ENCODE measurements at places on chromosomes 7 and 10.

- DNase-seq, result no peak
Measured at GRCh38 chr10:43461950-43462349, 25.0 kb downstream of the ZNF487 start.

- DNase-seq, result no peak
Measured at GRCh38 chr7:99766484-99767099, 17.4 kb downstream of the CYP3A4 start.

DNA sequence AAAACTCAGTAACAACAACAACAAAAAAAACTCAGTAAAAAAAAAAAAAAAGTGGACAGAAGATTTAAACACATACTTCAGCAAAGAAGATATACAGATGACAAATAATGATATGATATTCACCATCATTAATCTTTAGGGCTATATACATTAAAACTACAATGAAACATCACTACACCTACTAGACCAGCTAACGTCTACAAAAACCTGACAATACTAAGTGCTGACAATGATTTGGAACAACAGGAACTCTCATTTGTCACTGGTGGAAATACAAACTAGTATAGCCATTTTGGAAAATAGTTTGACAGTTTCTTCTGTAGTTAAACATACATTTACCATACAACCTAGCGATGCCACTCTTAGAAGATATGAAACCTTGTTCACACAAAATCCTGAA, 171.8 kb upstream of the RHEB start:
- DNase-seq, result no peak

- no peak for DNase-seq
Measured at GRCh38 chr7:43196379-43196778, 83.9 kb downstream of the HECW1 start.

GRCh38 chr7:143389316-143390103, 8.4 kb downstream of the ZYX start:
- DNase-seq, result no peak

DNA sequence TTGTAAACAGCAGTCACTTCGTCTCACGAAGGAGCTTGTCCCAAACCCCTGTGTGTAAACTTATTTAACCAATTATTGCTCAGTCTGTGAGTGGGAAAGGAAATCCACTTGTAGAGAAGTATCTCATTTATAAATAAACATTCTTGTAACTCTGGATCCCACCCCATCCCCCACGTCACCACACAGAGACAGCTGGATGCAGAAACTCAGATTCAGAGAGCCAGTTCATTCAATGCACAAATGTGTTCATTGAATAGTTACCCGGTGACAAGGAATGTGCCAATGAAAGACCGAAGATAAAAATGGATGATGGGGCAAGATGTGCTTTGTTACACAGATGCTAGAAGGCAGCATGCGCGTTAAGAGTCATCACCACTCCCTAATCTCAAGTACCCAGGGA, 8.3 kb upstream of the OCM start:
- DNase-seq, result no peak

- no peak for DNase-seq
Measured at GRCh38 chr7:43308913-43309705, 196.7 kb downstream of the HECW1 start.

GRCh38 chr7:79624336-79624735, 170.9 kb upstream of the MAGI2 start:
- no peak for DNase-seq

DNA sequence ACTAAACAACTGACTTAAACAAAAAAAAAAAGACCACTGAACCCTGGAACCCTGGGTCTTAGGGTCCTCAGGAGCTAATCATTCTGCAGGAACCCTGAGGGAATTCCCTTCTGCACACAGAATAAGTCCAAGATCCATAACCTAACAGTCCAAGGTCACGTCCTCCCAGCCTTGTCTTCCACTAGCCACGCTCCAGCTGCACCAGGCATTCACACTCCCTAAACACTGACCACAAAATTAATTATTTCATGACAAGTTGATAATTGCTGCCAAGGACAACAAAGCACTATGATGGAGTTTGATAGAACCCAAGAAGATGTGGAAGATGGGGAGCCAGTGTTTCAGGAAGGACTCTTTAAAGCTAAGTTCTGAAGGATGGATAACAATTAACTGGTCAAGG, 130.6 kb downstream of the SH3PXD2A start:
- no peak for DNase-seq

- DNase-seq, result no peak
Measured at GRCh38 chr10:78415111-78415510, 381.4 kb downstream of the RPS24 start.

- no peak for DNase-seq
Measured at GRCh38 chr7:54823776-54824175, 64.8 kb upstream of the SEC61G start.

- DNase-seq, result no peak
Measured at GRCh38 chr10:7048061-7048460, 362.8 kb downstream of the SFMBT2 start.

- no peak for DNase-seq
Measured at GRCh38 chr7:71157757-71158156, 25.8 kb downstream of the GALNT17 start.

GRCh38 chr7:106216923-106217542, 67.8 kb downstream of the NAMPT start:
- DNase-seq, result no peak

GRCh38 chr10:58335306-58336005, 650 bp downstream of the UBE2D1 start:
- peak; percentile 30 for DNase-seq

- DNase-seq, result no peak
Measured at GRCh38 chr10:123044391-123044790, 35.6 kb downstream of the ACADSB start.

- no peak for DNase-seq
Measured at GRCh38 chr7:28348636-28349035, 63.7 kb upstream of the CREB5 start.

DNA sequence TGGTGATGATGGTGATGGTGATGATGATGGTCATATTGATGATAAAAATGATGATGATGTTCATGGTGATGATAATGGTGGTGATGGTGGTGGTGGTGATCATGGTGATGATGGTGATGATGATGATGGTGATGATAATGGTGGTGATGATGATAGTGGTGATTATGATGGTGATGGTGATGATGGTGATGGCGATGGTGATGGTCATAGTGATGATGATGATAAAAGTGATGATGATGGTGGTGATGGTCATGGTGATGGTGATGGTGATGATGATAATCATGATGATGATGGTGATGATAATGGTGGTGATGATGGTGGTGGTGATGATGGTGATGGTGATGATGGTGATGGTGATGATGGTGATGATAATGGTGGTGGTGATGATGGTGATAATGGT, 478.7 kb downstream of the TYW1 start:
- no peak for DNase-seq

- DNase-seq, result no peak
Measured at GRCh38 chr7:114788706-114789105, 133.2 kb upstream of the MDFIC start.

GRCh38 chr7:139687980-139688632, 89.7 kb downstream of the HIPK2 start:
- no peak for DNase-seq

- DNase-seq, result no peak
Measured at GRCh38 chr7:149224352-149224751, 15.1 kb upstream of the ZNF212 start.

DNA sequence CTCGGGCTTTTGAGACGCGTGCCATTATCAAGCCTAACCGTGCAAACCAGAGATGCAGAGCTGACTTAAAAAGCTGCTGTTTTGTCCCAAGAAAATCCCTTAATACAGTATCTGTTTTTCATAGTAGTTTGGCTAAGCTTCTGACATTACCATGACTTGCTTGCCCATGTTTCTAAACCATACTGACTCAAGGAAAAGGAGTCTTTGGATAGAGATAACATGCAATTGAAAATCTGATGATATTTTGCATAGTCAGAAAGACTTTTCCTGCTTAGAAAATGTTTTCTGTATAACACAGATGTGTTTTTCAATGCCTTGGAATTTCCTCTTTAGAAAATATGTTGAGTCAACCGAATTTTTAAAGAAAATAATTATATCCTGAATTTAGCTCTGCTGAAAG, 21.5 kb upstream of the AKR1E2 start:
- DNase-seq, result no peak

GRCh38 chr10:120221873-120222485, 235.0 kb upstream of the PLPP4 start:
- no peak for DNase-seq

GRCh38 chr7:114539575-114539974, 125.0 kb downstream of the FOXP2 start:
- no peak for DNase-seq

- DNase-seq, result no peak
Measured at GRCh38 chr7:2465928-2466327, 10.3 kb downstream of the GRIFIN start.

- DNase-seq, result no peak
Measured at GRCh38 chr7:37081436-37081835, 357.1 kb upstream of the AOAH start.

Data from memory B cell (primary cell).